Activated CD4-positive, alpha-beta T cell treated with anti-CD3 and anti-CD28 coated beads for 24 hours (primary cell): ENCODE measurements at places on chromosomes 6 and 20.

GRCh38 chr20:3804254-3804751 is 8.2 kb downstream of the CDC25B start:
- no peak for DNase-seq

- no peak for DNase-seq
Measured at GRCh38 chr6:16849988-16850680, 88.9 kb upstream of the ATXN1 start.

DNA sequence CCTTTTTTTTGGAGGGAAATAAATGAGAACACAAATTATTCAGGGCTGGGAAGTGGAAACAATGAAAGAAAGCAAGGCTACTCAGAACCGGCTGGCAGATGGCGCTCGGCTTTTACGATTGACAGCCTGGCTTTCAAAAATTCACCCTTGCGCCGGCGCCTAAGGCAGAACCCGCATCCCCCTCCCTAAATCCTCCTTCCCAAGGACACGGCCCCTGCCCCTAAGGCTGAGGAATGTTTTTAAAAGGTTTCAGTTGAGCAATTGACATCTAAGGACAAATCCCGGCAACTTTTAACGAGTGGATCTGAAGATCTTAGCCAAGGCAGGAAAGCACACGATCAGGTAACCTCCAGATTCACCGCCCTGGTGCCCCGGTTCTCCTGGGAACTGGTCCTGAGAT is 16.3 kb downstream of the GNAS start:
- DNase-seq = no peak

GRCh38 chr6:35093118-35093445 is 48.1 kb downstream of the TCP11 start:
- no peak for DNase-seq

- no peak for DNase-seq
Measured at GRCh38 chr20:32490942-32491763, 94.0 kb downstream of the NOL4L start.

- no peak for DNase-seq
Measured at GRCh38 chr20:35912881-35913280, 41.4 kb downstream of the SCAND1 start.

GRCh38 chr6:93278241-93278640 is 141.1 kb downstream of the EPHA7 start:
- no peak for DNase-seq

- DNase-seq = no peak
Measured at GRCh38 chr6:160253714-160254113, 4.9 kb downstream of the SLC22A2 start.

GRCh38 chr6:5763407-5763806 is 243.3 kb downstream of the NRN1 start:
- DNase-seq = no peak

DNA sequence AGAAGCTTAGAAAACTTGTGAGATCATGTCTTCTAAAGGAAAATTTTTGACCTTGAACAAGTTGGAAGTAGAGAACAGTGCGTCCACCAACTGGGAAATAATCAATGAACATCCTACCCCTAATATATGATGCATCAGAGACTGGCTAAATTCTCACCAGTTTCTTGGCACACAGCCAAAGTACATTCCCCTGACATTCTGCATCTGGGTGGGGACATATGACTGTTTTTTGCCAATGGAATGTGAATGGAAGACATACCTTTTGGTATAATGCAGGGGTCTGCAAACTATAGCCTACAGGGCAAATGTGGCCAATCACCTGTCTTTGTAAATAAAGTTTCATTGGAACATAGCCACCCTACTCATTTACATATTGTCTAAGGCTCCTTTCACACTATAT is 84.7 kb downstream of the HAO1 start:
- no peak for DNase-seq

DNA sequence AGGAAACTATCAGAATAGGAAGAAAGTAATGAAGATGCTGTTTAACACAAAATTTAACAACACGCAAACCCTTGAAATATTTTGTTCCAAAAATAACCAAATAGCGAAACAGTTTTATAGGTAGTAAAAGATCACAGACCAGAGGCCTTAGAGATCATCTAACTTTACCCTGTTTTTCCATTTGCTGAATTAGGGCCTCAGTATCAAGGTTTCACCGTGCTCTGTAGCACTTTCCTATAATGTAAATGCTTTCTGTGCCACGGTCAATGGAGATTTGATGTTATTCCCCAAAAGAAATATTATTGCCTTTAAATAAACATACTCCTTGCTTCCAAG is 23.7 kb downstream of the EPB41L2 start:
- no peak for DNase-seq

DNA sequence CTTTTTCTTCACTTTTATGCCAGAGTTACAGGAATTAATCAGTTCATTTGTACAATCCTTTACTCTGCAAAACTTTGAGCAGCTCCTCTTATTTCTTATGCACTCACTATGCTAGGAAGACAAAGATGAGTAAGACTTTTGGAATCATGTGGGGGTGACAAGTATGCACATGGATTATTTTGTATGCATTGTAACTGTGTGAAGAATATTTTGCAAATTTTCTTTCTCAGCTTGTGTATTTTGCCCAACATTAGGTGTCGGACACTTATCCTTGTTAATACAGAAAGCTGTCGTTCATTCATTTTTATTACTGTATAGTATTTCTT is 88.6 kb downstream of the PPP1R14C start:
- DNase-seq = no peak

- DNase-seq = no peak
Measured at GRCh38 chr20:24657196-24657595, 187.8 kb downstream of the SYNDIG1 start.
